Femur (tissue), 1 donor: ENCODE measurements at places on chromosomes 16 and 17.

DNA sequence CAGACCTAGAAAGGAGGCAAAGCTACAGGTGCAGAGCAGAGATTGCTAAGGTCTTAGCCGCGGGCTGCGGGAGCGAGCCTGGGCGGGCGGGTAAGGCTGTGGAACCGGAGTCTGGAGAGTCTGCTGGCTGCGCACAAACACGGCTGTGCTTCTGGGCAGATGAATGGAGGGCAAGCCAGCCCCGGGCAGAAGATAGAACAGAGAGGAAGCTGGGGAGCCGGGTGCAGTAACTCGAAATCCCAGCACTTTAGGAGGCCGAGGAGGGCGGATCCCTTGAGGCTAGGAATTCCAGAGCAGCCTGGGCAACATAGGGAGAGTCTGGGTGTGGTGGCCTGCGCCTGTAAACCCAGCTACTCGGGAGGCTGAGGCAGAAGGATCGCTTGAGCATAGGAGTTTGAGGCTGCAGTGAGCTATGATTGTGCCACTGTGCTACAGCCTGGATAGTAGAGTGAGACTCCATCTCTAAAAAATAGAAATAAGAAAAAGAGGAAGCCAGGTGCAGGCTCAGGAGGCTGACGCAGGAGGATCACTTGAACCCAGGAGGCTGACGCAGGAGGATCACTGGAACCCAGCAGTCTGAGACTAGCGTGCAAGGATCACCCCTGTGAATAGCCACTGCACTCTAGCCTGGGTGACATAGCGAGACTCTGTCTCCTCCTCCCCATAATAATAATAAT, 56.3 kb downstream of the PITPNC1 start:
- DNase-seq: no peak

DNA sequence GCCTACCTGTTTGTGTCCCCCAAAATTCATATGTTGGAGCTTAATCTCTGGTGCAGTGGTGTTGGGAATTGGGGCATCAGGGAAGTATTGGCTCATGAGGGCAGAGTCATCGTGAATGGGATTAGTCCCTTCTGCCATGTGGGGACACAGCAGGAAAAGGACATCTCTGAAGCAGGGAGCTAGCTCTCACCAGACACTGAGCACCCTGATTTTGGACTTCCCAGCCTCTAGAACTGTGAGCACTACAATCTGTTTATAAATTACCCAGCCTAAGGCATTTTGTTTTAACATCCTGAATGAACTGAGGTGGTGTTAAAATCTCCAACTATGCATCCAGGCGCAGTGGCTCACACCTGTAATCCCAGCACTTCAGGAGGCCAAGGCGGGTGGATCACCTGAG, 206.0 kb downstream of the SEC14L1 start:
- no peak for DNase-seq

- DNase-seq: no peak
These were observed 3.6 kb upstream of the MAP3K14 start for GRCh38 chr17:45320349-45320930.

- DNase-seq: no peak
These were observed 111.4 kb upstream of the CDC42EP4 start for GRCh38 chr17:73423159-73423715.

GRCh38 chr16:4058386-4058785, 57.9 kb downstream of the ADCY9 start:
- DNase-seq: no peak

DNA sequence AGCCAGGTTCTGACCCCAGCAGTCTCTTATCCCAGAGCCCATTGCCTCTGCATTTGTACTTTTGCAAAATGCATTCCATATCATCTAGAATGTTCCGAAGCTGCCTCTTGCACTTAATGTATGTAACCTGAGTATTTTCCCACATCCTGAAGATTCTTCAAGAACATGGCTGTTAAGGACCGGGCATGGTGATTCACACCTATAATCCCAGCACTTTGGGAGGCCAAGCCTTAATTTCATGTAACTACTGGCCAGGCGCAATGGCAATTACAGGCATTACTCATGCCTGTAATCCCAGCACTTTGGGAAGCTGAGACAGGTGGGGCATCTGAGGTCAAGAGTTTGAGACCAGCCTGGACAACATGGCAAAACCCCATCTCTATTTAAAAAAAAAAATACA, 31.7 kb upstream of the GAN start:
- DNase-seq: no peak

DNA sequence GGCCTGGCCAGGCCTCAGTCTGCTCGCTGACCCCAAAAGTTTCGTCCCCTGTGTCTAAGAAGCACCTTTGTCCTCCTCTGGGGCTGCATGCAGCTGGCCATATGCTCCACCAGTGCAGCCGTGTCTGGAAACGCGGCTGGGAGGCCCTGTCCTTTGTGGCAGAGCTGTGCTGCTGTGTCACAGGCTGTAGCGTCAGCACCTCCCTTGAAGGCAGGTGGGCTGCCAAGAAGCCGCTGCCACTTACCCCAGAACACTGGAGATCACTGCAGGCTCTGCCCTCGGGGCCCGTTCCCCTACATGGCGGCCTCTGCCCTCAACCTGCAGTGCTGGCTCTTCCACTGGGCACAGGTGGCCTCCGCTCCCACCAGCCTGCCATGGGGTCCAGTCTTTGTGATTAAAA, 15.7 kb upstream of the MC1R start:
- DNase-seq: peak; percentile 17

DNA sequence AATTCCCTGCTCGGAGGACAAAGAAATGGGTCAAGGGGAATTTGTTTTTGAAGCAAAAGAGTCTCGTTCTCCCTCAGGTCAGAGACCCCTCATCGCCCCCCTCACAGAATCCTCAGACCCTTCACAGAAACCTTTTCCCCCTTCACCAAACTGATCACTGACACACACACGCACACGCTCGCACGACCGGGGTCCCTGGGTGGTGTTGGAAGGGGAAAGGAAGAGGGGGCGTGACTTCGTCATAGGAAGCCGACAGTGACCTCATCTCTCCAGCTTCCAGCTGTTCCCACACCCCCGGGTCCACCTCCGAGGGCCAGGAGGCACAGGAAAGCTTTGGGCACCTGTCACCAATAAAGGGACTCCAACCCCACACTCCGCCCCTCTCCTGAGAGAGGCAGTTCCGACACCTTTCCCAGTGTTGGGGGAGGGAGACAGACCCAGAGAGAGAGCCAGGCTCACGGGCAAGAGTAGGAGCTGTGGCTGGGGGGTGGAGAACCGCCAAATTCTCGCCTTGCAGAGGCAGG, 1.2 kb downstream of the ASGR1 start:
- DNase-seq: peak; percentile 63

GRCh38 chr16:50398336-50398735, 29.5 kb upstream of the BRD7 start:
- no peak for DNase-seq

- no peak for DNase-seq
These were observed 4.9 kb downstream of the RPAIN start for GRCh38 chr17:5424909-5425308.

- DNase-seq: no peak
These were observed 4.8 kb downstream of the ABCA10 start for GRCh38 chr17:69223809-69224208.
